ENCODE measurements at places on chromosomes 2 and 18.

GRCh38 chr2:197801033-197801432 is 3.4 kb upstream of the PLCL1 start:
- no peak for DNase-seq

GRCh38 chr2:177692042-177692782 is 299.6 kb downstream of the AGPS start:
- no peak for DNase-seq

- DNase-seq = no peak
Observed at GRCh38 chr2:212294816-212295215, 243.8 kb downstream of the ERBB4 start.

DNA sequence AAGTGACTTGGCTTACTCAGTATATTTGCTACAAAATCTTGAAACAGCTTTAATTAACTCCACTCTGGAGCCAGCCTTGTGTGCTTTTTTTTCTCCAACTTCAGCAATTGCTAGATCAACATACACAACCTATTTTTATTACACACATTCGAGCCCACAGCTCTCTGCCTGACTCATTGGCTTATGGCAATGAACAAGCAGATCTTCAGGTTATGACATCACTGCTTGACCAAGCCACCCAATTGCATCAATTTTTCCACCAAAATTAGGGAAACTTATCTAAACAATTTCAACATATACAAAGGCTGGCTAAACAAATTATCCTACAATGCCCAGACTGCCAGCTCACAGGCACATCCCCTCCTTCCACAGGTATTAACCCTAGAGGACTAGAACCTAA is 39.6 kb upstream of the PDK1 start:
- DNase-seq = no peak

- DNase-seq = peak; percentile 7
Observed at GRCh38 chr18:48018851-48019250, 88.4 kb upstream of the SMAD2 start.

- no peak for DNase-seq
Observed at GRCh38 chr2:238835726-238836301, 12.1 kb upstream of the TWIST2 start.

GRCh38 chr2:140791802-140792201 is 1339.0 kb downstream of the LRP1B start:
- no peak for DNase-seq

- DNase-seq = no peak
Observed at GRCh38 chr2:192604295-192604694, 409.6 kb upstream of the TMEFF2 start.

- DNase-seq = no peak
Observed at GRCh38 chr2:118006326-118006725, 7.5 kb downstream of the CCDC93 start.

DNA sequence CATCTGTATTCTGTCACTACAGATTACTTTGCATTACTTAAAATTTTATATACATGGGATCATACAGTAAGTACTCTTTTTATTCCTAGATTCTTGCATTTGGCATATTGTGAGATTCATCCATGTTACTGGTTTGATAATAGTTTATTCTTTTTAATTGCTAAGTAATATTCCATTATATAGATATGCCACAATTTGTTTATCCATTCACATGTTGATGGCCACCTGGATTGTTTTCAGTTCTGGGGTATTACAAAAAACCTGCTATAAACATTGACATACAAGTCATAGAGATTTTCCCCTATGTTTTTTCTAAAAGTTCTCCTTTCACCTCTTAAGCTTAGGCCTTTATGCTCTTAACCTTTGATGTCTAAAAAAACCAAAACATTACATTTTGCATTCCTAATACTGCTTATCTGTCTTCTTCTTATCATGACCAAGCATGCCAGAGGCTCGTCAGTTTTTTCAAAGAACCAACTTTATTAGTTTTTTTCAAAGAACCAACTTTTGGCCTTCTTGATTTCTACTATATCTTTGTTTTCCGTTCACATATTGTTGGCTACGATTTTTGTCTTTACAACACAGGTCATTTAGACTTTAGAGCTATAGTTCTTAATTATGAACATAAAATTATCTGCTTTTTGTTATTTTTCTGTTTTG is 86.9 kb downstream of the ATAD2B start:
- no peak for DNase-seq

Measured in activated naive CD4-positive, alpha-beta T cell treated with anti-CD3 and anti-CD28 coated beads, Interleukin-2, amount 50 U/mL, for 72 hours (primary cell).